ENCODE measurements at places on chromosomes 2 and 18. TPM values are rescaled to one million over a fixed set of nuclear protein-coding genes. Genes with fewer than 3 reads are reported as not detected.

The MORN2 gene
- 3.4 TPM for total RNA-seq

The TMEM178A gene
- total RNA-seq, result 5.4 TPM

DNA sequence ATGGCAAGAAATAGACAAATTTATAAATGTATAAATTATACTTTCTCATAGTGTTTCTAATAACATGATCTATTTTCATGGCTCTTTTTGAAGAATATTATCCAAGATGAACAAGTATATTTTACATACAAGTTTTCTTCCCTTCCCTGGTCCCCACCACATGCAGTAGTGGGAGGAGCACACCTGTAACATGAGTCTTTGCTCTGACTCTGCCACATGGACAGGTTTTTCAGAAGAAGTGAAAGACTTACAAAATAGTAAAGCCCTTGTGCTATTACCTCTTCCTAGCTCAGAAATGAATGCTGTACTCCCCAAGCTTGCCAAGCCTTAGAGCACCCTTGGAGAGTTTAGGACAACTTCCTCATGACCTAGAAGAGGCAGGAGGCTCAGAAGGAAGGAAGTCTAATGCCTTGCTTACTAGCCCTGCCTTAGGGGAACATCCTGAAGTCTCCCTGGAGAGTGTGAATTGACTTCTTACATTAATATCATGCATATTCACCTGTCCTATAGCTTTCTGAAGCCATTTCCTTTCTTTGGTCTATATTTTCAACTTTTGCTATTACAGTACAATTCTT is 18.4 kb downstream of the MXD1 start:
- no peak for DNase-seq
- H3K36me3 ChIP-seq, result peaks cover 18% of the 10 kb centered on the region
- H3K27ac ChIP-seq, result peak overlapping the region; percentile 62
- no peaks in the 10 kb centered on the region for H3K27me3 ChIP-seq

- no peaks in the 10 kb centered on the region for H3K36me3 ChIP-seq
- no peak overlapping the region for H3K4me3 ChIP-seq
- no peak for DNase-seq
- no peaks in the 10 kb centered on the region for H3K27me3 ChIP-seq
- H3K4me1 ChIP-seq, result peaks cover 28% of the 10 kb centered on the region
These were observed 41.4 kb upstream of the EML4 start for GRCh38 chr2:42127425-42128424.

The KIAA1328 gene
- 14.4 TPM for total RNA-seq

GRCh38 chr2:202113571-202114142 is 40.6 kb downstream of the KIAA2012 start:
- peaks cover 8% of the 10 kb centered on the region for H3K4me1 ChIP-seq
- H3K27me3 ChIP-seq, result no peaks in the 10 kb centered on the region
- no peak overlapping the region for H3K27ac ChIP-seq
- no peaks in the 10 kb centered on the region for H3K36me3 ChIP-seq

- no peak overlapping the region for H3K4me3 ChIP-seq
- H3K27me3 ChIP-seq, result no peaks in the 10 kb centered on the region
- H3K4me1 ChIP-seq, result no peaks in the 10 kb centered on the region
These were observed 11.8 kb downstream of the PMAIP1 start for GRCh38 chr18:59911600-59911999.

The CYP1B1 gene
- 83.0 TPM for total RNA-seq

GRCh38 chr2:199303728-199304177 is 154.0 kb downstream of the SATB2 start:
- DNase-seq, result peak; percentile 9
- no peaks in the 10 kb centered on the region for H3K36me3 ChIP-seq
- peaks cover 46% of the 10 kb centered on the region for H3K4me1 ChIP-seq
- H3K27ac ChIP-seq, result peak overlapping the region; percentile 69
- H3K4me3 ChIP-seq, result no peak overlapping the region

- DNase-seq, result no peak
- peak overlapping the region; percentile 1 for H3K27ac ChIP-seq
- peaks cover 17% of the 10 kb centered on the region for H3K4me1 ChIP-seq
These were observed 77.3 kb downstream of the LPIN2 start for GRCh38 chr18:2935438-2936192.

GRCh38 chr2:209787416-209787815 is 15.8 kb downstream of the UNC80 start:
- no peak overlapping the region for H3K27ac ChIP-seq
- H3K36me3 ChIP-seq, result no peaks in the 10 kb centered on the region
- H3K27me3 ChIP-seq, result no peaks in the 10 kb centered on the region
- no peaks in the 10 kb centered on the region for H3K4me1 ChIP-seq
- H3K4me3 ChIP-seq, result no peak overlapping the region

The CFC1 gene
- total RNA-seq, result not detected

DNA sequence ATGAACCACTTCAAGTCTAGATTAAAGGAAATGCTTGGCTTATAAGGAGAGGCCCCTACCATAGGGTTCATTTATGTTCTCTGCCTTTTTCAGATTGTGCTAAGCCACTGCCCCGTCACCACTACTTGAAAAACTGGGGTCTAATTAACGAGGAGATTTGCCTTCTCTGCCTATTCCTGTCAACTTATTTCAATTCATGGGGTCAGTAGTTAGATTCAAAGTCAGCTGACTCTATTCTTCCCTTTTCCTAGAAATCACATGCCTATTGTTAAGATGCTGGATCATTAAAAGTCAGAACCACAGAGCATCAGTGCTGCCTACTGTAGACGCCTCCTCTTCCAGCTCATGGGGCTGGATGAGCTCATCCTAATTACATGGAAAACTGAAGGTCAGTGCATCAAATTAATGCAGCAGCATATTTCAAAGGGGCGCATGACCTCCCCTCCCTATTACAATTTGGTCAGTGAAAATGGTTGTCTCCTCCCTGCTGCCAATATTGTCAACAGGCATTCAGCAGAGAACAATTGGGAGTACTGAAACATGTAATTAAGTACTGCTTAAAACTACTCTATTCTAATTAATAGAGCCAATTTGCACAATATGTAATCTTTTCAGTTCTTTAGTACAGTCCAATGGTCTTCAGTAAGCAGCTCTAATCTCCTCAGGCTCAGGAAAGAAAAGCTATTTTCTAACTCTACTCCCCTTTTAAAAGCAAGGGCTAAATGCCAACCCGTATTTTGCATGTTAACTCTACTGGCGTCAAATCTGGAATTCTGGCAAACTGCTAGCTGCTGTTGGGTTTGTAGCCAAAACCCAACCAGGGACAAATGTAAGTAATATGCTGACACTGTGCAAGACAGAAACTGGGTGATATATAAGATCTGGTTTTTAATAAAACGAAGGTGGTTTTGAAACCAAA is 117.4 kb upstream of the ITGB6 start:
- no peak overlapping the region for H3K4me3 ChIP-seq
- peaks cover 60% of the 10 kb centered on the region for H3K4me1 ChIP-seq
- H3K27me3 ChIP-seq, result no peaks in the 10 kb centered on the region
- H3K36me3 ChIP-seq, result no peaks in the 10 kb centered on the region
- peak overlapping the region; percentile 24 for H3K27ac ChIP-seq

DNA sequence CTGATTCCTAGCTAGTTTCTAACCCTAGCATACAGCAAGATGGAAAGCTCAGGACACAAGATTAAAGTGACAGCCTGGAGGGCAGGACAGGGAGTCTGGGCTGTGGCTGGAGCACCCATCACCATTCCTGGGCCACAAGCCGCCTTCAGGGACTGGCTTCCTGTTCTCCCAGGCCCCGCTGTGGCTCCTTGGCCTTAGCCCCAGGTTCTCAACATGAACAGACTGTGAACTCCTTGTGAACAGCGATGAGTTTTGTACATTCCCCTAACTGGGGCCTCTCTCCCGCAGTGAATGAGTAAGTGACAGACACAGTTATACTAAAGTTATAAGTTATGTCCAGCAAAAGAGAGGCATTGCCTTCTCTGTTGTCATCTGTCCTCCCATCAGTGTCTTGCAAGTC is 35.9 kb upstream of the SLC14A1 start:
- no peak overlapping the region for H3K27ac ChIP-seq
- no peaks in the 10 kb centered on the region for H3K27me3 ChIP-seq
- no peak overlapping the region for H3K4me3 ChIP-seq
- H3K36me3 ChIP-seq, result no peaks in the 10 kb centered on the region

DNA sequence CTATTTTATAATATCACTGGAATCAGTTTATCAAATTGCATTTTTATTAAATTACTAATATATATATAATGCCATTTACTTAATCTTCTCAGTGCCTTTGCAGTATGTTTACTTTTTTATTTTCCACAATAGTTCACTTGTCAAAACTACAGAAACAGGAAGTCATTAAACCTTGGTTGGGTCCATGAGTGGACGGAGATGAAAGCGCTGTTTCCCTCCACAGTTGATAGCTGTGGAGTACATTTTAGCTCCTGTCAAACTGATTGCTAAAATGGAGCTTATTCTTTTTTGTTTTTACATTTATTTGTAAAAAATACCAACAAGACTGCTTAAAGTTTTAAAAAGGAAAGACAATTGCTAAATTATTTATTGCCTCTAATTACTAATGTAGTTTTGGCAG is 19.2 kb downstream of the MFF start:
- H3K36me3 ChIP-seq, result peaks cover 10% of the 10 kb centered on the region
- H3K27ac ChIP-seq, result no peak overlapping the region
- no peaks in the 10 kb centered on the region for H3K4me1 ChIP-seq
- no peaks in the 10 kb centered on the region for H3K27me3 ChIP-seq
- no peak overlapping the region for H3K4me3 ChIP-seq
- no peak for DNase-seq

DNA sequence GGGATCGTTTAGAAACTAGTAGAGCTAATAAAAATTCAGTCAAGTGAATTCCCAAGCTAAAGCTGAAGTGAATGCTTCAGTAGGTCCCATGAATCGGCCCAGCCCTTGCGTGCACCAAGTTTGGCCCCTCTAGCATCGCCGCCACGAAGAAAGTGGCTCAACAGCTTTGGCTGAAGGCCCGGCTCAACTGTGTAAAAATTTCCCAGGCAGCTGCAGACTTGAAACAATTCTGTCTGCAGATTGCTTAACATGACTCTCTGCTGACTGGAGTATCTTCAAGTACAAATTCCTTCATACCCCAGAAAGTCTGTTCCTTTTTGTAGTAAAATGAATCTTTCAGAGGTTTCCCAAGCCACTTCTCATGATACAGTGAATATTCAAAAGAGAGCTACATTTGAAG is 32.7 kb downstream of the ALMS1 start:
- no peaks in the 10 kb centered on the region for H3K36me3 ChIP-seq
- peak overlapping the region; percentile 37 for H3K27ac ChIP-seq
- peaks cover 10% of the 10 kb centered on the region for H3K4me1 ChIP-seq
- H3K27me3 ChIP-seq, result no peaks in the 10 kb centered on the region

DNA sequence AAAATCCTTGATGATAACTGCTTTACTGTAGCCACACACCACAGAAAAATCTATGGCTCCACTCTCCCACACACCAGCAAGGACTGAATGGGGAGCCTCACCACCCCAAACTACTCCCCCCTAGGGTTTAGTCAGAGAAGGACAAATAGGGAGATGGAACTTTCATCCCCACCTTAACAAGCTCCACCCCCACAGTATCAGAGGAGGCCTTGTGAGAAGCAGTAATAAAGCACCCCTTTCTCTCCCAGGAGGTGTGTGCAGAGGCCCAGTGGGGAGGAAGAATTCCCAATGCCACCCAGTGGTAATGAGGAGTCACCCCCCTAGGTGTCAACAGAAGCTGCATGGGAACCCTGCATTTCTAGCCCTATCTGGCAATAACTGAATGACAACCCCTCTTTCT is 224.9 kb downstream of the TNS1 start:
- H3K27me3 ChIP-seq, result no peaks in the 10 kb centered on the region
- no peak overlapping the region for H3K4me3 ChIP-seq

DNA sequence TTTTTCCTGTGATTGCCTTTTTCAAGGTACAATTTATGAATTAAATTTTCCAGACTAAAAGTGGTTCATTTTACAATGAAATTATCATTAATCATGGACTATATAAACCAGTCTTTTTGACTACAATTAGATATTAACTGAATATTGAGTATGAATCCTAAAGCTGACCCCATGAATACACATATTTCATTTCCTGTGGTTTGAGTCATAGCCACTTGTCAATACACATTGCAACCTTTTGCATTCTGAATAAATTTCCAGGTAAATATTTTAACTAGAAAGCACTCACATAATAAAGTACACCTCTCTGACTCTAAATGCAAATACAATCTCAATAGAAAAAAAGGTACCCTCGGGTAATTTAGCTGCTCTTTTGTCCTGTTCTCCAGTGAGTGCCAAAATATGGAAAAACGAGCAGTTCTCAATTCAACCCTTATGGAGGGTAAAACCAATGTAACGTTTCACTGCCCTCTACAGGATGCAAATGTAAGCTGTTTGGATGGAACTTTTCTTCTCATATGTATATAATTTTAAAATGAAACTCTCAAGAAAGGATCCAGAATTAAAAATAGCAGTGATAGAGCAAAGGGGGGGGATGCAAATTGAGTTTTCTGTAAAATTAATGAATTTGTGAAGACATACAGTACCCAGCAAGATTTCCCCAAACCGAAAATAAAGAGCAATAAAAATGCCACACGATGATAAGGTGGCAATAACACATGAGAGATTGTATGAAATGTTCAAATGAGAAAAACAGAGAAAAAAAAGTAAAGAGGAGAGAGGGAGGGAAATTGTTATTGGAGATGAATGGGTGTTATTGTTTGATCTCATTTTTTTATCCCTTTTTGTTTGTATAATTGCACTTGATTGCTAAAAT is 1795.7 kb upstream of the PIK3C3 start:
- H3K36me3 ChIP-seq, result no peaks in the 10 kb centered on the region
- no peaks in the 10 kb centered on the region for H3K27me3 ChIP-seq
- no peak overlapping the region for H3K4me3 ChIP-seq
- no peak for DNase-seq
- no peak overlapping the region for H3K27ac ChIP-seq

DNA sequence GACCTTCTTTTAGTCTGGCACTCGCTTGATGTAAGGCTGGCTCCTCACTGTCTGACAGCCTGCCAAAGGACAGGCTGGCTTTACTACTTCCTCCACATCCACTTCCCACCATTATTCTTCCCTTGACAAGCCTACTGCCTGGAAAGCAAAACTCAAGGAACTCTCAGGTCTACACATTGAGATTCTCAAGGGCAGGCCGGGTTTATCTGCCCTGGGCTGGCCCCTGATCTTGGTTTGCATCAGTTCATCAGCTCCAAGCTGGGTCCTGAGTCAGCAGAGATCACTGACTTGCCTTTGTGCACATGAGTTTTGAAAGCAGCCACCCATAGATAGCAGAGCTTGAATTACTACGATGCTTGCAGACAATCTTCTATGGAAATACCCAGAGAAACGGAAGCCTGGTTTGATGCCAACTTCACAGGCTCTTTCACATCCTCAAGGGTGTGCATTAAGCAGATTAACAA is 53.9 kb downstream of the KCTD18 start:
- H3K27me3 ChIP-seq, result no peaks in the 10 kb centered on the region
- H3K36me3 ChIP-seq, result peaks cover 3% of the 10 kb centered on the region
- no peak overlapping the region for H3K4me3 ChIP-seq
- H3K27ac ChIP-seq, result no peak overlapping the region
- no peak for DNase-seq

GRCh38 chr2:26299471-26300101 is 46.4 kb upstream of the SELENOI start:
- H3K4me1 ChIP-seq, result peaks cover 17% of the 10 kb centered on the region
- no peaks in the 10 kb centered on the region for H3K36me3 ChIP-seq
- peak overlapping the region; percentile 82 for H3K4me3 ChIP-seq
- H3K27ac ChIP-seq, result peak overlapping the region; percentile 68
- DNase-seq, result no peak

The NEU4 gene
- total RNA-seq, result 22.0 TPM

The KCNE4 gene
- total RNA-seq, result 13.6 TPM

The SEMA4C gene
- total RNA-seq, result 66.3 TPM

GRCh38 chr2:231676243-231676642 is 32.1 kb upstream of the PTMA start:
- peaks cover 11% of the 10 kb centered on the region for H3K4me1 ChIP-seq
- H3K36me3 ChIP-seq, result no peaks in the 10 kb centered on the region
- DNase-seq, result no peak
- no peak overlapping the region for H3K27ac ChIP-seq
- no peak overlapping the region for H3K4me3 ChIP-seq

- peaks cover 61% of the 10 kb centered on the region for H3K4me1 ChIP-seq
- peak overlapping the region; percentile 82 for H3K27ac ChIP-seq
- H3K27me3 ChIP-seq, result no peaks in the 10 kb centered on the region
- DNase-seq, result no peak
These were observed 104.9 kb downstream of the ASAP2 start for GRCh38 chr2:9311488-9311887.
